ENCODE measurements at places on chromosomes 16 and 17.

DNA sequence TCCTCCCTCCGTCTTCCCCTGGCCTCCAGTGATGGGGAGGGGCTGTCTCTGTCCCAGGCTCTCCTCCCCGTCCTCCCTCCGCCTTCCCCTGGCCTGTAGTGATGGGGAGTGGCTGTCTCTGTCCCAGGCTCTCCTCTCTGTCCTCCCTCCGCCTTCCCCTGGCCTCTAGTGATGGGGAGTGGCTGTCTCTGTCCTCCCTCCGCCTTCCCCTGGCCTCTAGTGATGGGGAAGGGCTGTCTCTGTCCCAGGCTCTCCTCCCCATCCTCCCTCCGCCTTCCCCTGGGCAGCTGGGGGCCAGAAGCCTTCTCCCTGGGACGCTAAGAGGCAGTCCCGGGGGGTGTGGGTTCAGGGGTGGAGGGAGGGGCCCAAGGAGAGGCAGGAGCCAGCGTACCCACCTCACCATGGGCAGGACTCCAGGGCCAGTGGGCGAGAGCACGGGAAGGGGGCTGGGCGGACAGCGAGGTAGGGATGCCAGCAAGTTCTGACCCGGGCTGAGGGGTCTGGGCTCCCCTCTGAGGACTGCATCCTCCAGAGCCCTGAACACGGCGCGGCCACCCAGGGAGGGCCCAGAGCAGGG lies 14.8 kb downstream of the UTS2R start:
- DNase-seq, result no peak

DNA sequence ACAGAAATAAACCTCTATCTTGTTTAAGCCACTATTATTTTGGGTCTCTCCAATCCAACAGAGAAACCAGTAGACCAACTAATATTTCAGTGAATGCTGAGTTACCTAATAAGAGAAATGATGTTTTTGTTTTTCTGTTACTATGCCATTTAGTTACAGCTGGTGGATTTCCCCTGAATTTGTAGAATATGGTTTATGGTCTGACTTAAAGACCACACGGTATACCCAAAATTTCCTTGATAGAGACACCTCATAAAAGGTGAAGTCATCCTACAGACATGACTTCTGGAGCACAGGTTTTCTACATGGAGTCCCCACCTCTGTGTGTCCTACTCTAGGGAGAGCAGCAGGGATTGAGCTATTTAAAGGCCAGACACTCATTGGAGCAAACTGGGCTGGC lies 13.3 kb downstream of the PIK3R5 start:
- no peak for DNase-seq

DNA sequence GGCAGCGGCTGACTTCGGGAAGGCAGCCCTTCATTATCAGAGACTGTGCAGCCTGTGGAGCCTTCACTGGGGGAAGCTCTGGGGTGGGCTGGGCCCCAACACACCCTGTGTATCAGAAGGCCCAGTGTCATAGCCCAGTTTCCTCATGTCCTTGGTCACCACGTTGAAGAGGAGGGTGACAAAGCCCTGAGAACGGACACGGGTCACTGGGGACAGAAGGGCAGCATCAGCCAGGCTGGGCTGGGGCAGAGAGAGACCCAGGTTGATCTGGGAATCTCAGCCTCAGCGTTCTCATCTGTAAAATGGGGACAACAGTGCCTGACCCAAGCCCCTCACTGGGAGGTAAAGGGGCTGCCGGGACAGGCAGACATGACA lies 19.3 kb downstream of the B9D1 start:
- no peak for DNase-seq

GRCh38 chr17:80446645-80447405 lies 29.6 kb downstream of the NPTX1 start:
- no peak for DNase-seq

DNA sequence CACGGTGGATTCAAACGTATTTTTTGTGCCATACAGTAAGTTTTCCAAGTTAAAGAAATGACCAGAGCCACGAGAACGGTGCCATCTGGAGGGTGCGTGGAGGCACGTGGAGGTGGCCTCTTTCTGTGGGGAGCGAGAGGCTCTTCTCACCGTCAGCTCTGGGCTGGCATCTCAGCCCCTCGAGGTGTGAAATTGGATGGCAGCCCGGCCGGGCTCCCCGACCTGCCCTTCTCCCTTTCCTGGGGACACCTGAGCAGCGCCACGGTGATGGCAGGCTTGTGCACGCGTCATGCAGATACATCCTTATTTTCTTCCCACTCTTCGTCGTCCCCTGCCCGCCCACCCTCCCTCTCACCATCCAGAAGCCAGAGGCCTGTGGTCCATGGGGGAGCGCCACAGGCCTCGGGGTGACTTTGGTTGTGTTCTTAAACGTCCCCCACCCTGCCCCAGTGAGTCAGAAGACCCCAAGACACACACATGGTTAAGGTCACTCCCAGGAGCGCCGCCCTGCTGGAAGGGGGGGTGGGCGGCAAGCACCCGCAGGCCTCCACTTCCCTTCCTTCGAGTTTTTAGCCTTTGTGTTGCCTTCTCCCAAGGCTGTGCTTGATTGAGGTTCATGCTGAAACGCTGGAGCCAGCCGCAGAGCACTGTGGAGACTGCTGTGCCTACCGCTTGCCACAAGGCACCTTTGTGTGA lies 109.4 kb downstream of the BANP start:
- DNase-seq, result no peak

GRCh38 chr17:79707931-79708891 lies 22.5 kb upstream of the ENPP7 start:
- DNase-seq, result peak; percentile 29

DNA sequence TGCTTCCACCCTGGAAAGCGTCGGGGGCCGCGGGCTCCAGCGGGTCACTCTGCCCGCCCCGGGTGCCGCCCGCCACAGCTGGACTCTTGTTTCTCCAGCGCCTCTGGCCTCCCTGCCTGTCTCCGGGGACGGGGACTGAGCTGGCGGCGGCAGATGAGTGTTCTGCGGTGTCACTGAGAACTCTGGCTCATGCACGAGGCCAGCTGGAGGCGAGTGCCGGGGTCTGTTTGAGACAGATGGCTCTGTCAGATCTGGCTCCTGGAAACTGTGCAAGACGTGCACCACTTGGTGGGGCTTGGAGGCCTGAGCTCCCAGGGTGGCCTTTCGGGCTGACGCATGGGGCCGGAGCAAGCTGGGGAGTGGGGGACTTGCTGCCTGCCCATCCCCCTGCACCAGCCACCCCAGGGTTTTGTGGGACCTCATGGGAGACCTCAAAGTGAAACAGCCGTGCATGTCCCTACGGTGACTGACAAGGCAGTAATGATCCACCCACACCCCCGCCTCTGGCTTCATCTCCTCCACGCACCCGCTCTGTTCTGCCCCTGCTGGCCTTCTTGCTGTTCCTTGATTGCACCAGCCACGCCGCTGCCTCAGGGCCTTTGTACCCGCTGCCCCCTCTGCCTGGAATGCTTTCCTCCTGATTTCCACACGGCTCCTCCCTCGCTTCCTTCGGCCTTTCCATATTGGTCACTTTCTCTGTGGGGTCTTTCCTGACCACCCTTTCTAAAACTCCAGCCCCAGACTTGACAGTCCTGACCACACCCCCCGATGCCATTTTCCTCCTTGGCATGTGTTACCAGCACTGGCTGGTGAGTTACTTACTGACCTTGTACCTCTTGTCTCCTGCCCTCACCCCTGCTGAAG lies 174.9 kb upstream of the CIBAR2 start:
- DNase-seq, result peak; percentile 48

- DNase-seq, result no peak
These were observed 36.0 kb upstream of the SLC39A11 start for GRCh38 chr17:73128496-73128895.

DNA sequence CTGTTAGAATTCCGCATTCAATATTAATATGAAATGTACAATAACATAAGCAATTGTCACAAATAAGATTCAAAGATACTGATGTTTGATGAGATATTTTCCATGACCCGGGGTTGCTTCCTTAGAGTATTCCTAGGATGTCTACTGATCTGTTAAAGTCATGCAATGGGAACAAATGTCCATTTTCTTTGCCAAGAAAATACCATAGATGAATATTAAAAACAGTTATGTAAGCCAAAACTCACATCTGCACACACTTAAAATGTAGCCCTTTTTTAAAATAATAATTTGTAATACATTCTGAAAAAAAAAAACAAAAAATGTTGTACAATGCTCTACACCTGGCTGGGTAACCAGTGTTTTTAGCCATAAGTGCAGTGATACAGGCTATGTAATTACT lies 259.4 kb upstream of the AXIN2 start:
- DNase-seq, result no peak
